ENCODE measurements at places on chromosomes 12 and 14.
A peak's percentile ranks its signal among the peaks of the same experiment; 100 is the strongest.

GRCh38 chr12:107134558-107134957, 41.2 kb upstream of the CRY1 start:
- DNase-seq: no peak

DNA sequence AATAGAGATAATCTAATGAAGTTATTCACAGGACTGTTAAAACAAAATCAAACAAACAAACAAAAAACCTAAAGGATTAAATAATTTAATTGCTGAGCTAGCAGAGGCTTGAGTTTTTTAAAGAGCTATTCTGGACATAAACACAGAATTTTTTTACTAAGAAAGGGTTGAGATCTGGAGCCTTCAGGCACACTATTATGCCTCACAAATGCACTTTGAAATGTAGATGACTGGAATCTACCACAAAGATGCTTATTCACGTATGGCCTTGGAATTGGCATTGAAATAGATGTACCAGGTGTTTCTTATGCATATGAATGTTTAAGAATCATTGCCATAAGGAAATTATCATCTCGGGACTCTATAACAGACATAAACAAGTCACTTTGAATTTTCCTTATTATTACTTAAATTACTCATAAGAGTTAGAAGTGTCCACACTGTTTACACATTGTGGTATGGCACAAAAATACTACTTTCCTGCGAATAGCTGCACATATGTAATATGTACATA, 21.6 kb downstream of the PUS7L start:
- no peak for DNase-seq

GRCh38 chr12:32292151-32292550, 107.2 kb upstream of the FGD4 start:
- DNase-seq: no peak

- DNase-seq: peak; percentile 52
Observed at GRCh38 chr12:132506328-132507160, 16.6 kb downstream of the FBRSL1 start.

GRCh38 chr12:125310461-125310860, 245.2 kb downstream of the AACS start:
- DNase-seq: no peak

DNA sequence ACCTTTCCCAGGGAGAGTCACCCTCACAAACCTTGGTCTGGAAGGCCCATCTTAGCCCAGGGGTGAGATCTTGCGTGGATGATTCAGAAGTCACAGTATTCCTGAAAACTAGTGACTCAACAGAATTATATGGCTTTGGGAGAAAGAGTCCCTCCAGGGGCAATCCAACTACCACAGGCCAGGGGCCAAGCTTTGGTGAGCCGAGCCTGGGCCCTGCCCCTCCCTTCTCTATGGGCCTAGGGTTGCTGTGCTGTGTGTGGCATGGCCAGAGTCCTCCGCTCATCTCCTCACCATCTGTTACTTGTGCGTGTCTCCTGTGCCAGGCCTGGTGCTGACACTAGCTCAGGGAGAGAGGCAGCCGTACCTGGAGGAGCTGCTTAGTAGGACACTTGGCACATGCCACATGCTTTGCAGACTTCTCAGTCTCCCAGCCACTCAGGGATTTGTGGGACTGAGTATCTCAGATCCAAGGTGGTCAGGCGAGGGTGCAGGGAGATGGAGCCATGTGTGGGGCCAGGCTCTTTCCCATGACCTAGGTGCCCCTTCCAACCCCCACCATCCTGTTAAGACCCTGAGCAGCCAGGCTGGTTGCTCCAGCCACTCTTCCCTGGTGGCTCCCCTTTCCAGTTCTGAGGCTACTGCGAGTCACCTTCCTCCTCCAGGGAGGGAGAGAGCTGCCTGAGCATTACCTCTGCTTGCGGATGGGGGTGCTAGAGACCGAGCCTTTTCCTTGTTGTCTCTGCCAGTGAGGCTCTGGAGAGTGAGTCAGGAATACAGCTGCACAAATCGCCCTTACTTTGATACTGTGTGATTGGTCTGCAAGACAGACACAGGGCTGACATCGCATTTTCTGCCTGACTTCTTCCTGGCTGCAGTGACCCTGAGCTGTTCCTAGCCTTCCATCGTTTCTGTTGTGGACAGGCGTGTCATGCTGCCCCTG, 94.1 kb downstream of the SLC25A47 start:
- peak; percentile 60 for DNase-seq

GRCh38 chr12:19997656-19998400, 370.5 kb upstream of the PDE3A start:
- no peak for DNase-seq

- no peak for DNase-seq
Observed at GRCh38 chr12:125013816-125014442, 20.5 kb downstream of the BRI3BP start.

- no peak for DNase-seq
Observed at GRCh38 chr12:131209082-131210070, 255.7 kb downstream of the ADGRD1 start.

DNA sequence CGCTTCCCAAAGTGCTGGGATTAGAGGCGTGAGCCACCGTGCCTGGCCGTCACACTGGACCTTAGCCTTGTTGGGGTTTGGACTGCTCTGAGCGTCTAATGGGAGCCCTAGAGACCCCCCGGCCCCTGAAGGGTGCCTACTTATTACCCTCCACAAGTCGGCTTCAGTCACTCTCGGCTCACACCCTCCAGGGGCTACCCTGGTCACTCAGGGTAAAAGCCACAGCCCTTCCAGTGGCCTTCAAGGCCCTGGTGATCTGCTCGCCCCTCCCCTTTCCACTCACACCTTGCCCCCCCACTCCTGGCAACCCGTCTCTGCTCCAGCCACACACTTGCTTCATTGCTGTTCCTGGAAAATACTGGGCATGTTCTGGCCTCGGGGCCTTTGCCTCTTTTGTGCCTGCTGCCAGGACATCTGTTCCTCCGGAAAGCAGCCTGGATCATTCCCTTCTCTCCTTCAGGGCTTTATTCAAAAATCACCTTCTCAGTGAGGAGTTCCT, 3.6 kb upstream of the MORN3 start:
- DNase-seq: no peak

DNA sequence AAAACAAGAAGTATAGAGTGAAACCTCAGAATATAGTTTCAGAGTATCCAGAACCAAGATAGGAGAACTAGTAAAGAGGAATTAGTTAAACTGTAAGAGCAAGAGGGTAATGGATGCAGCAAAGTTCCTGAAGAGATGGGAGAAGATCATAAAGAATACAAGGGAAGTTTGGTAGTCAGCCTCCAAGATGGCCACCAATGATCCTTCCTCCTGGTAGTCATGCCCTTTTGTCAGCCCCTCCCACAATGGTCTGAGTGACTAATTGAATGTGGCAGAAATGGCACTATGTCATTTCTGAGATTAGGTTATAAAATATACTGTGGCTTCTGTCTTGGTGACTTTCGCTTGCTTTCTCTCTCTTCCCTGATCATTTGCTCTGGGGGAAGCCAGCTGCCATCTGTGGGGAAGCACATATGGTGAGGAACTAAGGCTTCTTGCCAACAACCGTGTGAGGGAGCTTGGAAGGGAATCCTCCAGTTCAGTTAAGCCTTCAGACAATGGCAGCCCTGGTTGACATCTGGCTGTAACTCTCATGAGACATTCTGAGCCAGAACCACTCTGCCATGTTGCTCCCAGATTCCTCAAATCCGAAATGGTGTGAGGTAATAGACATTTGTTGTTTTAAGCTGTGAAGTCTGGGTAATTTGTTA, 55.3 kb upstream of the AMN1 start:
- DNase-seq: no peak

- no peak for DNase-seq
Observed at GRCh38 chr12:1044696-1045095, 53.7 kb downstream of the ERC1 start.

DNA sequence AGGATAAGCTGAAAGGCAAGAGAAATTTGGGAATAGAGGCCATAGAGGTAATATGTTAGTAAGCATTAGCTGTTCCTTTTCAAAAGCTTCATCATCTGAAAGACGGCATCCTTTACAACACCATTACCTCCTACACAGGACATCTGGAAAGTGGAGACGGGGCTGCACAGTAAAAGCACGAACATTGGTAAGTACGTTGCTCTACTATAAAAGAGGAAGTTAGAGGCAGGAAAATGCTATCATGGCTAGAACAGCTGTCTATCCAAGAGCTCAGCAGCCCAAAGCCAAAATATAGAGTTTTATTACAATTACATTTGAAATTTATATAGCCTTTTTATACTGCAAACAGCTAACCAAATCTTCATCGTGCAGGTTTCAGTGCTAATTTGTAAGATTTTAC, 172.3 kb upstream of the GRIP1 start:
- no peak for DNase-seq

GRCh38 chr12:130775953-130776856, 60.1 kb upstream of the RIMBP2 start:
- DNase-seq: peak; percentile 69

GRCh38 chr14:92690171-92691011, 58.0 kb downstream of the LGMN start:
- no peak for DNase-seq
